ENCODE measurements at places on chromosomes 1 and 21.
A peak's percentile ranks its signal among the peaks of the same experiment; 100 is the strongest.

DNA sequence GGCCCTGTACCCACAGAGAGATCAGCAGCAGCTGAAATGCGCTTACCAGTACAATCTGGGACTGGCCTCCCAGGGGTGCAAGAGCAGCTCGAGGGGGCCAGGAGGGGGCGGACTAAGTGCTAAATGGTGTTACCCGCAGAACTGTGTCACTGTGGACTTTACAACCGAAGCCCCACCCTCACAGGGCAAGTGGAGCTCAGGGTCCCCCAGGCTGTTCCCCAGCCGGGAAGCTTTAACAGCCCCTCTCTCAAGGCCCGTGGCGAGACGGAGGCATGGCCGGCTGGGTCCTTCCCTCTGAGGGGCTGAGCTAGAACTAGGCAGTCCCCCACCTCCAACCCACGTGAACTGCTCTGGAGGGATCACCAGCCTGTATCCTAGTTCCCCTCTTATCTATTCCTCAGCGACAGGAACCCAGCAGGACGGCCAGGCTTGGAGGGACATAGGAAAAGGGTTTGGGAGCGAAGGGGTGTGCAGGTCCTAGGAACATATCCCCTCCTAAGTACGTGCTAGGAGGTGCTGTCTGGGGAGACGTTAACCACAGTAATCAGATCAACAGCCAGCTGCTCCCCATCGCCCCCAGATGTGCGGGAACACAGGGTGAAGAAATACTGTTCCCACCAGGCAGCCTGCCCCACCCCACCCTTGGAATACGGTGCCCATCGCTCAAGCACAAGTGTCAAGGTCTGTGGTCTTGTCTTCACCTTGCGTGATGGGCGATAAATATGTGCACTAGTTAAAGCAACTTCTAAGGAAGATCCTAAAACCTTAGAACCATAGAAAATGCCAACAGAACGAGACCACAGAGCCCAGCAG lies 24.4 kb downstream of the ZBTB17 start:
- no peak for DNase-seq

- DNase-seq = peak; percentile 88
Observed at GRCh38 chr1:15328351-15329103, 81.2 kb upstream of the EFHD2 start.

GRCh38 chr1:215360031-215360430 lies 207.1 kb upstream of the KCTD3 start:
- DNase-seq = no peak

GRCh38 chr21:36693489-36694030 lies 5.4 kb upstream of the SIM2 start:
- no peak for DNase-seq

GRCh38 chr1:20348326-20348915 lies 57.7 kb downstream of the VWA5B1 start:
- DNase-seq = no peak

GRCh38 chr21:45570071-45570470 lies 27.8 kb upstream of the SLC19A1 start:
- no peak for DNase-seq

- no peak for DNase-seq
Observed at GRCh38 chr1:243315893-243316292, 60.1 kb downstream of the SDCCAG8 start.

GRCh38 chr1:17494114-17494729 lies 45.3 kb upstream of the ARHGEF10L start:
- peak; percentile 66 for DNase-seq

DNA sequence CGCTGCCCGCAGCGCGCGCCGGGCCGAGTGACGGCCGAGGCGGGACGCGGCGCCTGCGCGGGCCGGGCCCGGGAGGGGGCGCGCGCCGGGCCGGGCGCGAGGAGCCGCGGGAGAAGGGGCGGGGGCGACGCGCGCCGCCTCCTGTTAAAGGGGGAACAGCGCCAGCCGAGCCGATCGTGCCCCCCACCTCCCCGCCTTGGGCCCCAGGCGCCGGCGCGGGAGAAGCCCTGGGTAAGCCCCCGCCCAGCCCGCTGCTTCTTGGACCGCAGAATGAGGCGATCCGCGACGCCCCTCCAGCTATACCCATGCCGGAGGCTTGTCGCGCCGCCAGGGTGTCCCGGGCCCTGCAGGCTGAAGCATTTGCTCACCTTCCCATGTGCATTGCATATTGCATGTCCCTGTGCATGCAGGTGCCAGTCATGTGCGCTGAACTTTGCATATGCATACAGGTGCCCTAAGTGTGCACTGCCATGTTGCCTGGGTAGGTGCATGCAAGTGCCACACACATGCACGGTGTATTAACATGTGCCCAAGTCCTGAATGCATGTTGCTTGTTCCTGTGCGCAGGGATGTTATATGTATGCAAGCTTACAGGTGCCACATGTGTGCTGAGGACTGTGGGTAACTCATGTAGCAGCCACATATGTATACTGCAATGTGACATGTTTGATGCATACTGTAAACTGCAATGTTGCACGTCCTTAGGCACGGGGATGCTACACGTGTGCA lies at the start of gene ADGRB2:
Gene ADGRB2, minus strand, starts transcription at position 29 of the 729 bp plus-strand sequence. CDS start 7,119 bp downstream, outside the sequence.
- no peak for DNase-seq

GRCh38 chr1:12593621-12594066 lies 24.4 kb downstream of the DHRS3 start:
- no peak for DNase-seq

GRCh38 chr1:230267338-230268065 lies 158.6 kb downstream of the PGBD5 start:
- no peak for DNase-seq

GRCh38 chr1:2108213-2108876 lies 58.1 kb downstream of the PRKCZ start:
- no peak for DNase-seq

DNA sequence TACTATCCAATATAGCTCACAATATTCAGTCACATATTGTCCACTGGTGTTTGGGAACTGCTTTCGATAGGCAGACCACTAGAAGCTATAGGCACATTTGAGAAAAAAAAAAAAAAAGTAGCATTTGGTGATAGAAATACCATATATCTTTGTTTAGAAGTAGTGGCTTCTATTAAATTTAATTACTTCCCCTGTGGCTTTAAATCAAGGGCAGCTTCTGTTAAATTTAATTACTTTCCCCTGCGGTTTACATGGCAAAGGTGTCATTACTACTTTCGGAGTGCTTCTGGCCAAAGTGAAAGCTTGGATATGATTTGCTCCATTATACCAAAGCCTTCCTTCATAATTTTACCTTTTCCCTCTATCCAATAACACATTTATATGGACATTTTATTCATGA lies 229.9 kb downstream of the TTLL7 start:
- no peak for DNase-seq

GRCh38 chr1:83996621-83997020 lies 2.3 kb downstream of the TTLL7 start:
- DNase-seq = no peak

GRCh38 chr21:26788790-26789189 lies 56.4 kb downstream of the ADAMTS1 start:
- DNase-seq = no peak

GRCh38 chr1:27306892-27307761 lies 14.8 kb upstream of the TMEM222 start:
- DNase-seq = no peak

GRCh38 chr1:27590917-27591508 lies 12.9 kb downstream of the AHDC1 start:
- no peak for DNase-seq

DNA sequence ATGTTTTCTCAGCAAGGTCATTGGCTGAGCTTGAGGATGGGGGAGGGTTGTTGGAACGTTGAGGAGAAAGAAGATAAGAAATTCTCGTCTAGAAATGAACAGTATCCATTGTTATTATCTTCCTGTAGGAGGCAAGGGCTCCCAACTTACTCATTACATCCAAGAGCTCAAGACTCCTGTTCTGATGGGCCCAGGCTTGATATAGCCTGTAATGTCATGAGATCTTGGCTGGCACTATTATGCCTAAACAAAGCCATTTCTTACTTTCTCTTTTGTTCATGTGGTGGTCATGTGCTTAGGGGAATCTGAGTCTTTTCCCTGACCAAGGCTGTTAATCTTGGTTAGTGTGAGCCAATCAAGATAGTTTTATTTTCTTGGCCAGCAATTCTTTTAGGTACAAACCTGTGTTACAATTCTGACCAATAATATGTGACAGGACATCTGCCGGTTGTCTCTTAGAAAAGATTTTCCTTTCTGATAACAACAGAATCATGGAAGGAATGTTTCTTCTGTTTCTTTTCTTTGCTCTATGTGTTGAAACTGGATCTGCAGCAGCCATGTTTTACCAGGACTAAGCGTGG lies 15.2 kb upstream of the IGSF3 start:
- no peak for DNase-seq

GRCh38 chr1:154941333-154942013 lies 5.0 kb upstream of the PMVK start:
- DNase-seq = no peak

- peak; percentile 19 for DNase-seq
Observed at GRCh38 chr1:89354205-89354604, 9.7 kb upstream of the GBP6 start.

Measured in suppressor macrophage (primary cell).